ENCODE measurements at places on chromosomes 2 and 18.

DNA sequence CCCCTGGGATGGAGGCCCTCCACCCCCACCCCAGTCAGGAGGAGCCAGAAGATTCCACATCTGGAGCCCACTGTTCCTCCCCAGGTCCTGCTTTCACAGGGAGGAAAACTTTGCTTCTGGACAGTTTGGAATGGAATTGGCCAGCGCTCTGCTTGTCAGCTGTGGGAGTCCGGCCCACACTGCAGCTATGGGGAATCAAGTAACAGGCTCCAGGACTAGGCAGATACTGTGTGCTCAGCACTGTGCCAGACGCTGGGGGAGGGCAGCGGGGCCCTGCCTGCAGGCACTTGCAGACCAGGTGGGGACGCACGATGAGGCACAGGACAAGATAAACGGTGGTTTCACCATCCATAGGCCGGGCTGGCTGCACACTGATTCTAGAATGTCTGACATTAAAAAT, 114.0 kb downstream of the STPG4 start:
- DNase-seq: no peak

- no peak for DNase-seq
These were observed 5.4 kb upstream of the GPBAR1 start for GRCh38 chr2:218255446-218255845.

GRCh38 chr18:10010611-10011015, 96.8 kb downstream of the VAPA start:
- no peak for DNase-seq

- no peak for DNase-seq
These were observed 20.8 kb upstream of the CEP68 start for GRCh38 chr2:65035351-65035943.

- no peak for DNase-seq
These were observed 201.8 kb upstream of the ATP5MC3 start for GRCh38 chr2:175383286-175383685.

GRCh38 chr18:688323-688722, 24.1 kb downstream of the ENOSF1 start:
- no peak for DNase-seq

- DNase-seq: no peak
These were observed 2.6 kb downstream of the IL18RAP start for GRCh38 chr2:102425441-102426132.

DNA sequence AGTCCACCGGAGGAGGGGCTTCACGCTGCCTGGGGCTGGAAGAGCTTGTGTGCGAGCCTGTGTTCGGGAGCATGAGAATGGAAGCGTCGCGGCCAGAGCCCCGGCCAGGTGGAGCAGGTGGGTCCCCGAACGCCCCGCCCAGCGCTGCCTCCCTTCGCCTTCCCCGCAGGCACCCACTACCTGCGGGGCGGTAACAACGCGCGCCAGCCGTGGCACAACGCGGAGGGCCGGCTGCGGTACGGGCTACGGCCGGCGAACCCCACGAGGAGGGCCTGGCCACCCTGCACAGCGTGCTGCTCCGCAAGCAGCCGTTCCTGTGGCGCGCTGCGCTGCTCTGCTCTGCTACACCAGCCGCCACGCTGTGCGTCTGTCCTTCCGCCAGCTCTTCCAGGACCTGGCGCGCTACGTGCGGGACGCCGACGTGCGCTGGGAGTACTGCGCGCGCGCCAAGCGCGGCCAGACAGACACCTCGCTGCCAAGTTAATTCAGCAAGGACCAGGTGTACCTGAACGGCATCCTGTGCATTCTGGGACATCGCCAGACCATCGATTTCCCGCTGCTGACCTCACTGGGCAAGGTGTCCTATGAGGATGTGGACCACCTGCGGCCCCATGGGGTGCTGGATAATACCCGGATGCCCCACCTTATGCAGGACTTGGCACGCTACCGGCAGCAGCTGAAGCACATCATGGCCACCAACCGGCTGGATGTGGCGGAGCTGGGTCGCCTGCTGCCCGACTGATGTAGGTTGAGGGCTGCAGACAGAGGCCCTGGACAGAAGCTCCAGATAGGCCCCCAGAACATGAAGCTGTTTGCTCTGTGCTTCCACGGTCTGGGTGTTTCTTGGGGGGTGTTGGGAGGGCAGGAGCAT, 200.6 kb downstream of the NAPG start:
- DNase-seq: peak; percentile 32

DNA sequence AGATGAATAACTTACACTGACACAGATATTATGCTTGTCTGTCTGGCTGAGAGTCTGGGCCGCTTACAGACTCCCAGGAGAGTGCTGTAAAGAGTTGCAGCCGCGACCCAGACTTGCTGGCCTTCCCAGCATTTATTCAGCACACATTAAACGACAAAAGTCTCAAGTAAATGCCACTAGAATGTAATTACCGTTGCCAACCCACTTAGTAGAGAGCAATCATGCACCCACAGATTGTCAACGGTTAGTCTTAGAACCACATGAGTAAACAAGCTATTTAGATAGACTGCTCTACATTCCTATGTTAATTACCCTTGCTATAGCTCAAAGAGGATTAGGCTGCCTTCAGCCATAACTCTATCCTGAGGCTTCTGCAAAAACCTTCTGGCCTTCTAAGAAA, 47.8 kb upstream of the C2orf74 start:
- DNase-seq: no peak

- DNase-seq: no peak
These were observed 235.5 kb downstream of the GULP1 start for GRCh38 chr2:188527141-188527540.

- DNase-seq: no peak
These were observed 31.9 kb downstream of the TWIST2 start for GRCh38 chr2:238879621-238880377.

- no peak for DNase-seq
These were observed 267.2 kb downstream of the SP3 start for GRCh38 chr2:173697929-173698328.

- no peak for DNase-seq
These were observed 386.3 kb upstream of the CHAC2 start for GRCh38 chr2:53381271-53381670.

DNA sequence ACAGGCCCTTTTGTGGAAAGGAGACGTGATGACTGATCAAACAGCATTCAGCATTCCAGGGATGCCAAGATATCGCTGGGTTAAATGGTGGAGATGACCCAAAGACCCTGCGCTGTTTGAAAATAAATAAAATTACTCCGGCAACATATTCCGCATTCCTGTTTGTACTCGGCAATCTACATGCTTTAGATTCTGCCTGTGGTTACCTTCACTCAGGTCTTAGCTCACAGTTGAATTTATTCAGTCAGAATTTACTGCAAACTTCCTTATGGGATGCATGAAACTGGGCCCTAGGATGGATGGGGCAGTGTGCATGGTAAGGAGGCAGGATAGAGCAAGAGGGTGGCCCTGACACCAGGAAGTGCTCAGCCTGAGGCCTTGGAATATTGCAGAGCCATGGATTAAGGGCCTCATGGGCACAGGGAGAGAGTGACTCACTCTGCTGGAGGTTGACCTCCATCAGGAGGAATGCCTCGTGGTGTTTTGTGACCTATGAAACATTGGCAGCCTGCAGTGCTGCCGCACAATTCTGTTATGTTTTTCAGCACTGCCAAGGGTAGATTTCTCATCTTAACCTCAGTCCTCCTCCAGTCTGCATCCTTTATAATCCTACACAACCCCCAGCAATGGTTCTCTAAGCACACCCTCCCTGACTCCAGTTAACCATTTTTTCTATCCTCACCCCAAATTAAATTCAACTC, 321.4 kb downstream of the IRS1 start:
- DNase-seq: no peak

GRCh38 chr18:55539240-55539639, 48.8 kb downstream of the TCF4 start:
- DNase-seq: no peak

DNA sequence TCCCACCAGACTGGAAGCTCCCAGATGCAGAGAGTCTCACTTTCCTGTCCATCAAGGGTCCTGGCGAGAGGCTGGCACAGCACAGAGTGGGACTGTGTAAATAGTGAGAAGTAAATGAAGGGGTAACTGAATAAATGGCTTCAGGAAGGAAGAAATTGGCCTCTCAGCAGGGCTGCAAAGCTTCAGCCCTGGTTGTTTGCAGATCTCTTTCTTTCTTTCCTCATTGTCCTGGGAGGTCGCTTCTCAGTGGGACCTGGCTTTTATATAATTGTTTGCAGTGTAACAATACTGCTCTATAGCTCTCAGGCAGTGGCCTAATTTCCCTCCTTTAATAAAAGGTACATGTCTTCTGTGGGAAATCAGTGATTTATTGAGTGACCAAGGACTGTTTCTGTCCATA, 74.9 kb upstream of the GPR45 start:
- DNase-seq: peak; percentile 51

DNA sequence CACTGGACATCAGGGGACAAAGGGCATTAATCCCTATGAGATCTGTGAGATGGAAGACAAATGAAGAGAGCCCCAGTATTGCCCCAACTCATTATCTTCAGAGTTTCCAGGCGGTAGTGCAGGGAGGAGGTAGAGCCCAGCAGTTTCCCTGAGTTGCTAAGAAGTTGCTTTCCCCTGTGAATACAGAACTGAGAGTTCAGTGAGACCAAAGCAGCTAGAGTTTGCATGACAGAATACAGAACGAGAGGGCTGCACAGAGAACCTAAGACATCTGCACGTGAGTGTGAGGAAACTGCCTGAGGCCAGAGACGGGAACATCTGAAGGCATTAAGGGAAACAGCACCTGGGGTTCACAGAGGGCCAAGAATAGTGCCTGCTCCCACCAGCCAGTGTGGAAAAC, 18.1 kb upstream of the PGAP1 start:
- DNase-seq: peak; percentile 7

GRCh38 chr18:50836521-50836957, 16.7 kb upstream of the MRO start:
- no peak for DNase-seq
